Metanephros (tissue), 2 donors: ENCODE measurements at places on chromosomes 16 and 17. TPM values are rescaled to one million over a fixed set of nuclear protein-coding genes. Genes with fewer than 3 reads are reported as not detected.

The CDIP1 gene
- 16.6 TPM for total RNA-seq

The BEAN1 gene
- 0.99 TPM for total RNA-seq

The MEIOB gene
- total RNA-seq, result 0.29 TPM

The SLC6A2 gene
- total RNA-seq, result 1.6 TPM

The CA7 gene
- total RNA-seq, result 0.12 TPM

The SEPTIN12 gene
- not detected for total RNA-seq

The PRSS8 gene
- total RNA-seq, result 30.2 TPM

The UTS2R gene
- total RNA-seq, result 0.29 TPM

The CNTNAP4 gene
- total RNA-seq, result 1.2 TPM

The PRSS22 gene
- total RNA-seq, result 4.1 TPM

The HS3ST3A1 gene
- total RNA-seq, result 21.5 TPM

The NOD2 gene
- total RNA-seq, result 2.8 TPM

The TMEM106A gene
- total RNA-seq, result 18.2 TPM

The SLC16A11 gene
- 0.41 TPM for total RNA-seq

The PRSS27 gene
- 0.47 TPM for total RNA-seq

The XYLT1 gene
- 17.7 TPM for total RNA-seq
